ENCODE measurements at places on chromosomes 6 and 20. TPM values are rescaled to one million over a fixed set of nuclear protein-coding genes. Genes with fewer than 3 reads are reported as not detected.
A peak's percentile ranks its signal among the peaks of the same experiment; 100 is the strongest.

- DNase-seq, result no peak
Measured at GRCh38 chr6:11761744-11762620, 16.6 kb downstream of the ADTRP start.

- peak; percentile 87 for DNase-seq
Measured at GRCh38 chr6:46491201-46491627, at the start of gene RCAN2. TSS of gene RCAN2 (minus strand) at chr6:46491449.

DNA sequence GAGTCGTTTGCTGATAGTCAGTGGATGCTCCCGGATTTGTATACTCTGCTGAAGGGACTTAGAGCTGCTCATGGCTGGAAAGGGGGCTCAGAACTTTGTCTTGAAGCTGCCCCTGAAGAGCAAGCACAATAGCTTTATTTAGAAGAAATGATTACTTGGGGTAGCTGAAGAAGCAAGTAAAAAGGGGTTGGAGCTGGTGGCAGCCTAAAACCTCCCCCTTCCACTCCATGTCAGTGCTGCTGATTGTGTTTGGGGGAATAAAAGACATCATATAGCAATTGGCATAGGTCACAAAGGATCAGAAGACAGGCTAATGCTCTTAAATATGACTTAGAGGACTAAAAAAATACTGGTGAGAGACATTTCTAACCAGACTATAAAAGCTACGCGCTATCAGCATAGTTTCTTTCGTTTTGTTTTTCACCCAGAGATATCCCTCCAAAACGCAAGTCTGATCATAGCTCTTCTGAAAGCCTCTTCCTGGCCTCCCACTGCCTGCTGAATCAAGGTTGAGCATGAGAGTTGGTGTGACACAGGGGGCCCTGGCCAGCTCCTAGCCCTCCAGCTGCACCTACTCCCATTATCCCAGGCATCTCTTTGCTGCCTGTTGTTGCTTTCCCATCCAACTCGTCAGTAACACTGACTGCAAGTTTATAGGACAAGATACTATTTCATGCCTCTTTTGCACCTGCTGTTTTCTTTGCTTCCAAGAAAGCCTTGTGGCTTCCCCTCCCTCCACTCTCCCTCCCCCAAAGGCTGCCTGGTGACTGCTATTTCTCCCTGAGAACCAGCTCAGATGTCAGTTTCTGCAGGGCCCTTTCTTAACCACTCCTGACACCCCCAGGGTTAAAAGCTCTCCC, 33.9 kb upstream of the SGK1 start:
- DNase-seq, result peak; percentile 66

FUCA2 gene
- polyA plus RNA-seq, result 73.4 TPM

COMMD7 gene
- 99.2 TPM for polyA plus RNA-seq

DNA sequence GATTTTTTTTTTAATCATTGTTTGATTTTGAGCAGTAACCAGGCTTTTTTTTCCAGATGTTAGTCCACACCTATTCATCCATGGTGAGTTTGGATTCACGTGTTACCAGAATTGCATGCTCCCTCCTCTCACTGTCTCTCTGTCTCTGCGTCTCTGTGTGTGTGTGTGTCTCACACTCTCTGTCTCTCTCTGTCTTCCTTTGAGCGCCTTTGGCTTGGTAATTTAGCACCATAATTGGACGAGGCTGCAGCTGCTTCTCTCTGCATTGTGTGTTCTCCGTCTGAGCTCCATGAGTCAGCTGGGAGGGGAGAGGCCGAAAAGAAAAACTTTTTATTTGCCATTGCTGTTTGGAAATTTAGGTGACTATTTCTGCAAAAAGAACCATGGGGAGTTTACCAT, 3.4 kb downstream of the TFAP2B start:
- DNase-seq, result no peak

- DNase-seq, result no peak
Measured at GRCh38 chr6:158313989-158314388, 1.7 kb downstream of the TULP4 start.

- no peak for DNase-seq
Measured at GRCh38 chr6:169168302-169168630, 85.4 kb downstream of the THBS2 start.

DNA sequence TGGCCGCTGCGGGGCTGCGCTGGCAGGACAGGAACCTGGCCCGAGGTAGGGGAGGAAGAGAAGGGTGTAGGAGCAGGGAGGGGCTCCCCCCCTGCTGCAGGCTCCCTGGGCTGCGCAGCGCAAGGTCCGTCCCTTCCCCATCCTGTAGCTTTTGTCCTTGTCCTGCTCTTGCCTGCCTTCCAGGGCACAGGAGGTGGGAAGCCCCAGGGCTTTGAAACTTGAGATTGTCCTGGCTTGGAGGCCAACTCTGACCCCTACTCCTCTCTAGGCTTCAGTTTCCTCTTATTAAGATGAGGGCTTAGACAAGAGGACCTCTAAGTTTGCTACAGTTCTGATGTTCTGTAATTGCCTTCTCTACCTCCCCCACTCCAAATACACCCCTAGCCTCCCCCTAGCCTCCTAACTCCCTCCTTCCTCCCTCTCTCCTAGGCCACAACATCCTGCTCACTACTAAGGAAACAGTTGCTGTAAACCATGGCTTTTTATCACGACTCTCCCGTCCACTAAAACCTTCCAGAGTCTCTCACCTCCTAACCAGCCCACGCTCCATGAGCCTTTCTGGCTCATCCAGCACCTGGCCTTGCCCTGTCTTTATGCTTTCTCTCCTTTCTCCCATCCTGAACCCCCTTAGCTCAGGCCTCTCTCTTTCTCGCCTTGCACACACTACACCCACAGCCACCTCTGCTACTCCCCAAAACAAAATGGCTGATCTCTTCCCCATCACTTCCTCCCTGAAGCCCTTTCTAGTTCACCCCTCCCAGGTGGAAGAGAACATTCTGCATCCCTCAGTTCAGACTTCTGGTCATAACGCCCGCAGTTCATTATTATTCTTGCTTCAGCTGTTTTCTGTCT, 10.2 kb downstream of the UNC5CL start:
- DNase-seq, result peak; percentile 89

DNA sequence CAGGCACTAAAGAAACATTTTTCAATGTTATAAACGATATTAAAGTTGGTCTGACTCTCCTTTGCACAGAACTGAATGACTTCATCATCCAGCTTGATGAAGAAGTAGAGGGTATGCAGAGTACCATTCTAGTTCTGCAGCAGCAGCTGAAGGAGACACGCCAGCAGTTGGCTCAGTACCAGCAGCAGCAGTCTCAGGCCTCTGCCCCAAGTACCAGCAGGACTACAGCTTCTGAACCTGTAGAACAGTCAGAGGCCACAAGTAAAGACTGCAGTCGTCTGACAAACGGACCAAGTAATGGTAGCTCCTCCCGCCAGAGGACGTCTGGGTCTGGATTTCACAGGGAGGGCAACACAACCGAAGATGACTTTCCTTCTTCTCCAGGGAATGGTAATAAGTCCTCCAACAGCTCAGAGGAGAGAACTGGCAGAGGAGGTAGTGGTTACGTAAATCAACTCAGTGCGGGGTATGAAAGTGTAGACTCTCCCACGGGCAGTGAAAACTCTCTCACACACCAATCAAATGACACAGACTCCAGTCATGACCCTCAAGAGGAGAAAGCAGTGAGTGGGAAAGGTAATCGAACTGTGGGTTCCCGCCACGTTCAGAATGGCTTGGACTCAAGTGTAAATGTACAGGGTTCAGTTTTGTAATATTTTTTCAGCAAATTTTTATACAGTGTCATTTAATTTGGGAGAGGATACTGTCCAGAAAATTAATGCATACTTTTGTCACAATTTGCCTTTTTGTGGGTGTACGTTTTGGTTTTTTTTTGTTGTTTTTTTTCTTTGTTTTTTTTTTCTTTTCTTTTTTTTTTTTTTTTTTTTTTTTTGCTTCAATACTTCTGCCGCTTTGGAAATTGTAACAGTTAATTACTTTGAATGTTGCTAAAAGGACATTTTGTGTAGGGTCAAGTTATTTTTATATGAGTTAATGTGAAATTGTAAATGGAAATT, 6.6 kb upstream of the ACAT2 start:
- no peak for DNase-seq

RAB32 gene
- 39.1 TPM for polyA plus RNA-seq

DNA sequence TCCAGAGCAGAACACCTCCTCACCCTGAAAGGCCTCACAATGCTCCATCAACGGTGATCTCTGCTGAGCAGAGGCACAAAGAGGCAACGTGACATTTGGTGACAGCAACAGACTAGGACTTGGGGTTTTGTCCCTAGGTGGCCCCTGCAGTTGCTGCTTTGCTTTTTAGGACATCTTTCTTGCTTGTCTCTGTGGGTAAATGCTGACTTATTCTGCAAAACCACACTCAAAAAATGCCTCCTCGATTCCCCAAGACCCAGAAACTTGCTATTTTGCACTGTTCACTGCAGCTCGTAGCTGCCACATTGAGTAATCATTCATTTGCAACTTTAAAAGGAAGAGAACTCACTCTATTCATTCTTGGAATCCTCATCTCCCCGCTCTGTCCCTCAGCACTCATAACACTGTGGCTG, 209.9 kb downstream of the LY86 start:
- DNase-seq, result no peak

PLEKHG1 gene
- polyA plus RNA-seq, result 2.8 TPM

GRCh38 chr20:50256577-50256976, 65.9 kb downstream of the CEBPB start:
- DNase-seq, result no peak

- no peak for DNase-seq
Measured at GRCh38 chr6:149209871-149210775, 107.4 kb upstream of the TAB2 start.

Data from kidney (tissue), 22 donors.